ENCODE measurements at places on chromosomes 4 and X. TPM values are rescaled to one million over a fixed set of nuclear protein-coding genes. Genes with fewer than 3 reads are reported as not detected.

Gene GAGE12H
- total RNA-seq = not detected

Gene PDGFC
- not detected for total RNA-seq

Gene MAGEB2
- not detected for total RNA-seq

Gene SORCS2
- 0.07 TPM for total RNA-seq

DNA sequence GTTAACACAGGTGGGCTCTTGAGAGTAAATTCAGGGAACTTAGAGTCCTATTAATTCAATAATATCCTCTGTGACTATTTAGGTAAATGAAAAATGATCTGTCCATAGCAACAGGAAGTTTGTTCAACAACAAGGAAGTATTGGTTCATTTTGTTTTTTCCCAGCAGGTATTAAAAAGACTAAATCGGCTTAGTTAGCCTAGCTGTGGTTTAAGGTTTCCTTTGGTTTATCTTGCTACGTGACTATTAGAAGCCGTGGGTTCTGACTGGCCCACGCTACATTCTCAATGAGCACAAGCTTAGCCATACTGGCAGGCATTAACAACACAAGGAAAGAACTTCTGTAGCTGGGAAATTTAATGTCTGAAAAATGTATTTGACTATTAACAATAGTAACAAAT lies 168.8 kb upstream of the HS3ST1 start:
- H3K4me3 ChIP-seq = no peak overlapping the region
- no peaks in the 10 kb centered on the region for H3K36me3 ChIP-seq
- H3K27me3 ChIP-seq = no peaks in the 10 kb centered on the region
- H3K27ac ChIP-seq = no peak overlapping the region

DNA sequence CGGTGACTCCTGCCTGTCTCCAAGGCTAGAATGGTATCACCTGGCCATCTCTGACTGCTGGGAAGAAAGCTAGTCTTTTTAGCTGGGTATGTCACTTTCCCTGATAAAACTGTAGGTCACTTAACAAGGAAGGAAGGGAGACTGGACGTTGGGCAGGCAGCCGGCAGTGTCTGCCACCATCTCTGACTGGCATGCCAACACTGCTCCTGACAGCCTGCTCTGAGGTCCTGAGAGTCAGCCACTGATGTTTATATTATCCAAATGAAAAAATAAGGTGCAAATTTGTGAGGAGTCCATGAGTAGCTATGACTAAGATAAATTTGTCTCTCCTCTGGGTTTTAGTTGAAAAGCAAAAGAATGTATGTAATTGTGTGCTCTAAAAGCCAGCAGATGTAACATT lies 77.2 kb downstream of the SNX25 start:
- no peak overlapping the region for H3K4me3 ChIP-seq
- no peak for DNase-seq
- H3K27ac ChIP-seq = no peak overlapping the region
- H3K36me3 ChIP-seq = no peaks in the 10 kb centered on the region

DNA sequence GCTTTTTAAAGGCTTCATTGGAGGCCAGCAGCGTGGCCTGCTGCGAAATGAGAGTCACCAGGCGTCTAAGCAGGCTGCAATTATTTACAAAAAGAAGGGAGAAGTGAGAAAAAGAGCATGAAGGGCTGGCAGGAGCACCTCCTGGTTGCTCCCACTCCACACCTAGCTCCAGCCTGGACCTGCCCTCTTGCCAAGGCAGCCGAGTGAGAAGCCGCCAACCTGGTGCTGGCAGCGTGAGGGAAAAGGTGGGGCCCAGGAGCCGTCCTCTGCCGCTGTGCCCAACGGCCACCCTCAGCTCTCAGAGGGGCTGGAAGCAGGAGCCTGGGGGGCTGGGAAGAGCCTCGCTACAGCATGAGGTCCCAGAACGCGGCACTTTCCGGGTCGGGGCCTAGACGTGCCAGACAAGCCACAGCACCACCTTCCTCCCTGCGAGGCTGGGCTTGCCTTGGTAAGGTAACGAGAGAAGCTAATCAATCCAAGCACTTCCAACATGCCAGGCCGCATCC lies 16.3 kb downstream of the SLC6A8 start:
- H3K27ac ChIP-seq = no peak overlapping the region
- H3K36me3 ChIP-seq = no peaks in the 10 kb centered on the region
- H3K4me3 ChIP-seq = no peak overlapping the region
- no peak for DNase-seq
